GM03348 (cell line): ENCODE measurements at places on chromosomes 7 and 10.

DNA sequence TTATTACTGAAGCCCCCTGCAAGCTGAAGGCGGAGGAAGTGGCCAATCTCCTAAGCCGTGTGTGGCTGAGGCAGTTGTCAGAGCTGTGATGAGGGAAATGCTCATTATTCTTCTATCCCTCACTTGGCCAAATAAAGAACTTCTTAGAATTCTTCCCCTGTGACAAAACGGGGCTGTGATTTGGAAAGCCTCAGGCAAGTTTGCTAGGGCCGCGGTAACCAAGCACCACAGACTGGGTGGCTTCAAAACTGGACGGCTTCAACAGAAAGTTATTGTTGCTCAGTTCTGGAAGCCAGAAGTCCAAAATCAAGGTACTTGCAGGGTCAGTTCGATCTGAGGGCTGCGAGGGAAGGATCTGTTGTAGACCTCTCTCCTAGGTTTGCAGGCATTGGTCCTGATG lies 72.3 kb upstream of the STEAP1B start:
- peak; percentile 36 for DNase-seq

DNA sequence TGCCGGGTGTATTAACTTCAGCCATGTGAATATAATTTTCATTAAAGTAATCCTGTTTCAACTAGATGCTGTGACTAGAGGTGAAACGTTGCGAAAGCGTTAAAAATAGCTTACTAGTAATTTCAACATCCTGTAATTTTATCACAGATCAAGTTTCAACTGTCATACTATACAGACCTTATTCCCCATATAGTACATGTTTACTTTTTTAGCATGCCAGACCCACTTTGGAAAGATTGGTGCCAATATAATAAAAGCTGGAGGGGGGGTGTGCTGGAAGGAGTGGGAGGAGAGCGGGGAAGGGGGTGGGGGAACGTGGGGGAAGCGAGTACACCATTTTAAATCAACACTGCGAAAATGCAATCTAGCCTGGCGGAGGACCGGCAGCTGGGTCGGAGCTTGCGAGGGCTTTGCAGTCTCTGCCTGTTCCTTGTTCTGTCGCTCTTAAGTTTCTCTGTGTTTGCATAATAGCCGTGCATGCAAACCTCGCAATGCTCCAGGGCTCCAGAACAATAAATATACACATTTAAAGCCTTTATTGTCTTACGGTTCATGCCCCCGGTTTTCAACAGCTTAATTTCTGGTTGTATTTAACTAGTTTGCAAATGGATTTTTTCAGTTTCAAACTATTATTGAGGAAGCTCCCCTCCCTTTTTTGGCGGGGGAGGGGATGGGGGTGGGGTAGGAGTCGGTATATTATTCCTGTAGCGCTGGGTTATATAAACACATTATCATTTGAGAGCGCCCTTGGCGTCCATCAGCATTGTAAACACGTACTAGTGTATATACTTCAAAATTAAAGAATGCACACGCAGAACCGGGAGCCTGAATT lies 1.3 kb upstream of the ARID5B start:
- DNase-seq = peak; percentile 60

DNA sequence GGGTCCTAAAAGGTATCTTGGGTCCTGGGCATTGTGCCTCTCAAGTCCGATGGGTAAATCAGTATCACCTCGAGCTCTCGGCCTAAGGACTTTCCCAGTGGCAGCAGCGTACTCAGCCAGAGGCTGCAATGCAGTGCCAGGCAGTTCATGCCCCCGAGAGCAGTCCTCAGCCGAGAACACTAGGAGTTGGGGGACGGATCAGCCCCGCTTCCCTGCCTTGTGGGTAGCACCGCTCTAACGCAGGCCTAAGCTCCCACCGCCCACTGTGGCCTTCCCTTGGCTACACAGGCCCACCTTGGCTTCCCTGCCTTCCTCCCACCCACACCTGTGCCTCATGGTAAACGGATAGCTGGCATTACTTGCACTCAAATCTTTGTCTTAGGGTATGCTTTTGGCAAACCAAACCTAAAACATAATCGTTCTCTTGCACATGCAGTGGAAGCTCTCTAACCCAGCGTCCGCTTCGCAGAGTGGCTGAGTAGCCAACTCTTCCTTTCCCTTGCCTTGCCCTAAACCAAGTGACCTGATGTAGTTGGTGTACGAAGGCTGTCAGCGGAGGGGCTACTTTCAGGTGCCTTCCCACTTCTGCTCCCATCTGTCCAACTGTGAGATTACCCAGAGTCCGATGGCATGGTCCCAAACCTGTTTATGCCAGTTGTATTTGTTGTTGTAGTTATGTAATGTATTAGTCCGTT lies 73.2 kb upstream of the CHST15 start:
- no peak for DNase-seq

DNA sequence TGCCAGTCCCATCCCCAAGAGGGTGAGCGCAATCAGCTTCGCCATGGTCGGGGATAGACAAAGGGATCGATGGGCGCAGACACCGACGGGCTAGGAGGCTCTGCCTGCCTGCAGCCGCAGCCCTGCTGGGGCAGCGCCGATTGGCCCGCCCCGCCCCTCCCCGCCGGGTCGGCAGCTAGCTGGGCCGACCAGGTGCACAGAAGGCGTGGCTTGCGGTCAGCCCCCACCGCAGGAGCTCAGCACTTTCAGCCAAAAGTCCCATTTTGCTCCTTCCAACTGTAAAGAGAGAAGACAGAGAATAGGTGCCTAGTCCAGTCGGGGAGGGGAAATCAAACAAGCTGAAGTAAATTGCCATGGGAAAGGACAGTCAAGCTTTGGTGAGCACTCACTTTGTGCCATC lies at the start of gene PON1:
Gene PON1 (minus strand): TSS at position 102 of the 400 bp plus-strand sequence. CDS start 57 bp downstream, at position 45.
- no peak for DNase-seq

DNA sequence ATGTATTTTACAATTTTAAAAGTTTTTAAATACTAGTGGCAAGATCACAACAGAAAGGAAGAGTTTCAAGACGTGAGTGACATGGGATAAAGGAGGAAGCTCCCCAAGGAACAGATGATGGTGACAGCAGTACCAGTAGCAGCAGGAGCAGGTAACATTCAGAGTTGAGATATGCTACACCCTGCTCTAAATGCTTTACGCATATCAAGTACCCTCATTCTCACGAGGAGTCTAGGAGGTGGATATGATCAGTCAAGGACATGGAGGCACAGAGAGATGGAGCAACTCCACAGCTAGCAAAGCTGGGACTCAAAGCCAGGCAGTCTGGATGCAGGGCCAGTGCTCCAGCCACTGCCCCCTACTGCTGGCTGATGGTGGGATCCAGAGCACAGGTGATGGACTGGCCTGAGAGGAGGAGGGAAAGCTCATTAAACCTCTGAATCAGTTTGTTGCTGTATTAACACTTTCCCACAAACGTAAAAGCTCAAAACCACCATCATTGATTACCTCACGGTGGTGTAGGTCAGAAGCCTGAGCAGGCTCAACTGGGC lies 17.5 kb downstream of the RP9 start:
- DNase-seq = no peak

DNA sequence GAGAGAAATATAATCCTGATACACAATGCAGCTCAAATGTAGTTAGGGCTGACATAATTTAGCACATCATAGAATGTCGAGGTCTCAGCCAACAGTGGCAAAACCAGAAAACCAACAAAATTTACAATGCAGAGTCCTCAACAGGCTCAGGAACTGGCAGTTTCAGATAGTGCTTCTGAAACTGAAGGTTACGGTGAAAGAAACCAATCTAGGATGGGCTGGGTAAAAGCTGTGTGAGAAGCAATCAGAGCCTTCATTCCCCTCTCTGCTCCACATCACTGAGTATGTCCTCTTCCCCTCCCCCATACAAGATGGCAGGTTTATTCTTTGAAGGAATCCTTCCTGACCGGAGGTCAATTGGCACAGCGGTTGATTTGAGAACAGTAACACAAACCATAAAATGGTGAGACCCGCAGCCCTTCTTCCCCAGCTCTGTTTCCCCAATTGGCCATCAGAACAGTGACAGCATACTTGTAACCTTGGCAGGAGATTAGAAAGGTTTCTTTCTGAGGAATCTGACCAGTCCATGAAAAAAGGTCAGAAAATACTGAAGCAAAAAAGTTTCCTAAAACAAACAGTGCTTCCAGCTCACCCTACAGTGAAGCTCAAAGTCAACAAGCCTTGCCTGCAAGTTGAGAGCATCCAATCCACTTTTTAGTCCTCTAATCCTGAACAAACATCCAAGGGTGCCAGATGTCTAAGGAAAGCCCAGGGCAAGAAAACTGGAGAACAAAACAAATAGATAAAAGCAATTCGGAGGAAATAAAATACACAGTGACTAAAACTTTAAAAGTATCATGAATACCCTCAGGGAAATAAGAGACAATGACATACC lies 53.9 kb upstream of the IL6 start:
- DNase-seq = no peak

DNA sequence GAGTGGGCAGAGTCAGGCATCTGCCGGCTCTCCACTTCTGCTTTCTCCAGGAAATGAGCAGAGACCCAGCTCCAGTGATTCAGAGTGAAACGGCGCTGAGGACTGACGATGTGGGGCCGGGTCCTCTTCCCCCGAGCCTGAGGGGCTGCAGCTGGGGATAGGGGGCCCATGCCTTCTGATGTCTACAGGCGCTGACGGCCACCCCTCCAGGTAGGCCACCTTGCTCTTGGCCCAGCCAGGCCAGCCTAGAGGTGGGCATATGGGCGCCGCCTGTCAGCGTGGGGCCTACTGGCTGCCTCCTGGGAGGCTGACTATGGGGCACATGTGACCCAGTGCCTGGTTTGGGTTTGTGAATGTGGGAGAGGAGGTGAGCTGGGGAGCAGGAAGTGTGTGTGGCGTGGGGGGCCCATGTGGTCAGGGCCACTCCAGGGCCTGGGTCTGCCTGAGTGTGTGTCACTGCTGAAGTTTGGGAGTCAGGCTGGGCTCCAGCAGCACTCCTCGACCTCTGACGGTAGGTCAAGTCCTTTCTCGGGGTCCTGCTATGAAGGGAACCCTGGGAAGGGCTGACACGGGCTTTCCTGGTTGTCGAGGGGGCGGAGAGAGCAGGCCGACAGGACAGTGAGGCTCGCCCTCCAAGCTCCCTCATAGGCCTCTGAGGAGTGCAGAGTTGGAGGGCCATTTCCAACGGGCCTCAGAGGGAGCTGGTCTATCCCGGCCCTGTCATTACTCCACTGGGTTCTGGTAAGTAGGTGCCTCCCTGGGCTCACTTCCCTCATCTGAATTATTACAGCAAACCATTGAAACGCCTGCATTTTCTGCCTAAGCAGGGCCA lies at the start of gene WDFY4:
Gene WDFY4 (plus strand): TSS at position 82 of the 832 bp plus-strand sequence. CDS start 24,860 bp downstream, outside the sequence.
- DNase-seq = no peak

DNA sequence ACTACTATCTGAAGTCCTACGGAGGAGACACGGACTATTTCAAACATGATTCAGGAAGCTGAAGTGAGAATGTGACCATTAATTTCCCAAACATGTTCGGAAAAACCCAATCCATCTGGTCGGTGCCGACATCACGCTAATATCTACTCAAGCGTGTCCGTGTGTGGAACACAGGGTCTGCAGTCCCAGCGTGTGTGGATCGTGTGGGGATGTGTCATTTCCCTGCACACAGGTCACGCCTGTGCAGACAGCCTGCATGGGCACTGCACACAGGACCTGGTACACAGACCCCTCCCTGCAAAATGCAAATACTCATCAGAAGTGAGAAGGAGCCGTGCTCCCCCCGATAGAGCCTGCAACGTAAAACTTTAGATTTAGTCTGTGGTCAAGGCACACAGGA lies 57.8 kb downstream of the CARD11 start:
- DNase-seq = no peak

GRCh38 chr10:120019568-120019967 lies 127.0 kb downstream of the SEC23IP start:
- no peak for DNase-seq

DNA sequence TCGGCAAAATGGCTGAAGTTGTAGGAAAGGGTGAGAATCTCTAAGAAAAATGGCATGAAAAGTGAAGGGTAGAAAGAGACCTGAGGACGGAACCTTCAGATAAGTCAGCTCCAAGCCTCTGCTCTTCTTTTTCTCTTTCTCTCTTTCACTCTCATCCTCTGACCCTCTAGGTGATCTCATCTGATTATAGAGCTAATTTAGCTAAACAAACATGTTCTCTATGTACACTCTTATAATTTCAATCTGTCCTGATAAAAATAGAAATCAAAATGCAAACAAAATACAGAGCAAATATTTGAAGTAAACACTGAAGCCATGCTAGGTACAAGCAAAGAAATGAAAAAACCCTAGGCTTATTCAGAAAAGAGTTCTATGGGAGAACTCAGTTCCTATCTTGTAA lies 14.4 kb upstream of the CUBN start:
- DNase-seq = no peak

- no peak for DNase-seq
These were observed 305.6 kb downstream of the LRMDA start for GRCh38 chr10:75736889-75737579.

GRCh38 chr7:40014376-40014775 lies 64.3 kb downstream of the CDK13 start:
- no peak for DNase-seq

DNA sequence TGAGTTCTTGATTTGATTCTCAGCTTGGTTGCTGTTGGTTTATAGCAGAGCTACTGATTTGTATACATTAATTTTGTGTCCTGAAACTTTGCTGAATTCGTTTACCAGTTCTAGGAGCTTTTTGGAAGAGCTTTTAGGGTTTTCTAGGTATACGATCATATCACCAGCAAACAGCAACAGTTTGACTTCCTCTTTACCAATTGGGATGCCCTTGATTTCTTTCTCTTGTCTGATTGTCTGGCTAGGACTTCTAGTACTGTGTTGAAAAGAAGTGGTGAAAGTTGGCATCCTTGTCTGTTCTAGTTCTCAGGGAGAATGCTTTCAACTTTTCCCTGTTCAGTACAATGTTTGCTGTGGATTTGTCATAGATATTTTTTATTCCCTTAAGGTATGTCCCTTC lies 86.2 kb downstream of the PLXDC2 start:
- DNase-seq = no peak

DNA sequence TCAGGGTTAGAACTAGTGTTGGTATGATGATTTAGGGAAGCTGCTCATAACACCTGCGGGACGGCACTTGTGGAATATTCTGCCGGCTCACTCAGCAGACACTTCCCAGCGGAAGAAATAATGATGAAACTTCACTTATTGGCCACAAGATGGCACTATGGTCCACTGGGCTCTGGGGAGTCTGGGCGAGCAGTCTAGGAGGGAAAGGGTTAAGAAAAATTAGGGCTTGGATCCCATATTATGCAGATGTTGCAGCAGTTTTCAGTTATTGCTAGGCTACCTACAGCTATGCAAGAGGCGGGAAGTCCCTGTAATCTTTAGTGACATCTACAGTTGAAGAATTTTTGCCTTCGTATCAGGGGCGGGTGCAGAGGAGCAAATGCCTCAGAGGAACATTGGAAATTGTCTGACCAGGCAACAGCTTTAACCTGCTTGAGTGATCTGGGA lies 238.7 kb upstream of the PRSS58 start:
- DNase-seq = peak; percentile 58

GRCh38 chr7:25249772-25250171 lies 21.5 kb upstream of the NPVF start:
- no peak for DNase-seq

- DNase-seq = no peak
These were observed 53.7 kb downstream of the IKZF1 start for GRCh38 chr7:50358041-50358705.

DNA sequence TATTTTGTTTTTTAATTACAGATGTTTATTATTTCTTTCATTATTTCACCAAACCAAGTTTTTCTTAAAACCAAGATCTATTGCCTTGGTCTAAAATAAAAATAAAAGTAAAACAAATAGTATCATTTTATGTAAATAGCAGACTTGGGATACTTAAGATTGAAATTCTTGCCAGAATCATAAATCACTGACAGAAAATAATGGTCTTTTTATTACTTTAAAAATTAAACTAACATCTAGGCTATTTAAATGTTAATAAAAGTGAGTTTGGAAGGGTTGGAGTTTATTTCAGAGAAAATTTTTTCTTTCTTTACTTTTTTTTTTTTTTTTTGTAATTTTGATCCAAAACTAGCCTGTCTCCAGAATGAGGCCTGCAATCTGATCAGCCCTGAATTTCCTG lies 568.0 kb upstream of the IGFBP3 start:
- DNase-seq = no peak
